ENCODE measurements at places on chromosomes 2 and 18. TPM values are rescaled to one million over a fixed set of nuclear protein-coding genes. Genes with fewer than 3 reads are reported as not detected.

Gene MAPK4
- 0.43 TPM for total RNA-seq

Gene TANC1
- total RNA-seq: 30.7 TPM

Gene TUBB8B
- 1.2 TPM for total RNA-seq

Gene AQP4
- not detected for total RNA-seq

Gene TUBA4B
- not detected for total RNA-seq

Gene DNAH6
- 1.3 TPM for total RNA-seq

Gene DSG4
- total RNA-seq: 0.26 TPM

Gene ASXL3
- total RNA-seq: 4.0 TPM

Gene TWIST2
- 13.4 TPM for total RNA-seq

Gene TRAK2
- total RNA-seq: 82.2 TPM

Gene PLCD4
- 41.2 TPM for total RNA-seq

Gene DTNA
- 23.5 TPM for total RNA-seq

Gene GKN1
- total RNA-seq: not detected

Gene VWA3B
- total RNA-seq: 2.8 TPM

Gene RAB31
- total RNA-seq: 12.8 TPM

Gene TMEM150A
- 9.4 TPM for total RNA-seq

Gene SKOR2
- total RNA-seq: not detected

Gene AQP12A
- 18.9 TPM for total RNA-seq

Gene FN1
- total RNA-seq: 1,060 TPM

Gene SNRNP200
- total RNA-seq: 95.8 TPM

Gene REG3G
- not detected for total RNA-seq

Gene CROCC2
- not detected for total RNA-seq

Gene SNRPD1
- 32.2 TPM for total RNA-seq

Gene CREG2
- 0.19 TPM for total RNA-seq

Gene MARCO
- 0.69 TPM for total RNA-seq

Gene REG3A
- not detected for total RNA-seq

Gene ARHGEF33
- 0.29 TPM for total RNA-seq

Gene TXNDC9
- total RNA-seq: 25.2 TPM

Gene PLEK
- total RNA-seq: 16.0 TPM

Gene TEX51
- total RNA-seq: not detected

Gene LOXHD1
- total RNA-seq: 0.06 TPM

Gene C1D
- 13.2 TPM for total RNA-seq

Gene ZNF396
- 2.8 TPM for total RNA-seq

Gene RBM43
- 4.1 TPM for total RNA-seq

Gene GPR155
- 4.7 TPM for total RNA-seq

Gene EML6
- 5.3 TPM for total RNA-seq

Gene PROM2
- 44.0 TPM for total RNA-seq

Gene GCKR
- total RNA-seq: not detected

Gene SERPINB4
- total RNA-seq: not detected

Gene SCYGR7
- total RNA-seq: not detected

Data from mucosa of descending colon (tissue), 3 donors.